Ovary (tissue), 10 donors: ENCODE measurements at places on chromosomes 1 and 21. TPM values are rescaled to one million over a fixed set of nuclear protein-coding genes. Genes with fewer than 3 reads are reported as not detected.
A peak's percentile ranks its signal among the peaks of the same experiment; 100 is the strongest.

EDEM3 gene
- total RNA-seq, result 18.5 TPM

- no peak overlapping the region for H3K27ac ChIP-seq
- no peaks in the 10 kb centered on the region for H3K36me3 ChIP-seq
- no peak overlapping the region for H3K4me3 ChIP-seq
- DNase-seq, result no peak
Measured at GRCh38 chr1:226786550-226786949, 47.5 kb upstream of the ITPKB start.

GRCh38 chr1:113792986-113793385 is 19.3 kb downstream of the RSBN1 start:
- no peak overlapping the region for H3K27ac ChIP-seq
- no peak for DNase-seq
- H3K27me3 ChIP-seq, result no peaks in the 10 kb centered on the region

FCN3 gene
- 0.84 TPM for total RNA-seq

GRCh38 chr1:65539266-65540131 is 119.0 kb downstream of the LEPR start:
- no peak overlapping the region for H3K27ac ChIP-seq
- no peak overlapping the region for H3K4me3 ChIP-seq
- no peaks in the 10 kb centered on the region for H3K4me1 ChIP-seq
- DNase-seq, result no peak
- no peaks in the 10 kb centered on the region for H3K36me3 ChIP-seq
- H3K27me3 ChIP-seq, result no peaks in the 10 kb centered on the region

DNA sequence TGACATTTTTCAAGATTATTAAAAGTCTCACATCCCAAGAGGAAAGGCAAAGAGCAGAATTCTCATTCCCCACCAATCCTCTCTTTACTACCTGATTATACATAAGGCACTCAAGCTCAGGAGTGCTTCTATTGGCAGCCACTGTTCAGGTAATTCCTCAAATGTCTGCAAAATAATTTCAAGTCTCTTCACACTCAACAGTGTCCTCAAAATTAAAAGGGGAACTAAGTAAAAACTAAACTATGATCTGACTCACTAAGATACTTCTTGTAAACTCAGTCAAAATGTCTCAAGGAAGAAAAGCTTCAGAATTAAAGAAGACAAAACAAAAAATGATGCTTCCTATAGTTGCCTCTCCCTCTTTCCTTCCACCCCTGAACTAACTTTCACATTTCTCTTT is 135.6 kb downstream of the GPATCH2 start:
- H3K27ac ChIP-seq, result no peak overlapping the region
- no peak for DNase-seq
- no peaks in the 10 kb centered on the region for H3K27me3 ChIP-seq
- H3K4me3 ChIP-seq, result no peak overlapping the region
- H3K4me1 ChIP-seq, result no peaks in the 10 kb centered on the region

GRCh38 chr1:151975311-151976014 is 18.2 kb downstream of the S100A10 start:
- no peak for DNase-seq
- H3K36me3 ChIP-seq, result no peaks in the 10 kb centered on the region
- H3K27ac ChIP-seq, result no peak overlapping the region
- H3K4me1 ChIP-seq, result peaks cover 5% of the 10 kb centered on the region
- H3K4me3 ChIP-seq, result no peak overlapping the region
- no peaks in the 10 kb centered on the region for H3K27me3 ChIP-seq

FMO3 gene
- total RNA-seq, result 0.32 TPM

DNA sequence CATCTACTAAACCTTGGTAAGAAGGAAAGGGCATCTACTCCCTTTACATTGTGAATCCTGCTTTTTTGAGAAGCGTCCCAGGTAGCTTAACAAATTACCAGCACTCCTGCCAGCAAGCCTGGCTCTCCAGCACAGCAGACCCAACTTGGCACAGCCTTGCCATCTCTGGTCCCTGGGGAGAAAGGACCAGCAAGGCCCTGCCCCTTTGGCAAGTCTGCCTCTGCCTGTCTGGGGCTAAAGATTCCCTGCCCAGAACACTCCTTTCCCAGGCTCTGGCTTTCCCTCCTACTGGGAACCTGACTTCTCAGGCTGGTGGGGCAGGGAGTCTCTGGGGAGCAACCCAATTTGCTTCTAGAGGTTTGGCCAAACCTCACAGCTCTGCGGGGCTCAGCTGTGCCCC is 68.5 kb downstream of the ATP2B4 start:
- no peak for DNase-seq
- H3K4me1 ChIP-seq, result peaks cover 40% of the 10 kb centered on the region
- H3K4me3 ChIP-seq, result no peak overlapping the region
- H3K27me3 ChIP-seq, result no peaks in the 10 kb centered on the region
- peak overlapping the region; percentile 33 for H3K27ac ChIP-seq

DNA sequence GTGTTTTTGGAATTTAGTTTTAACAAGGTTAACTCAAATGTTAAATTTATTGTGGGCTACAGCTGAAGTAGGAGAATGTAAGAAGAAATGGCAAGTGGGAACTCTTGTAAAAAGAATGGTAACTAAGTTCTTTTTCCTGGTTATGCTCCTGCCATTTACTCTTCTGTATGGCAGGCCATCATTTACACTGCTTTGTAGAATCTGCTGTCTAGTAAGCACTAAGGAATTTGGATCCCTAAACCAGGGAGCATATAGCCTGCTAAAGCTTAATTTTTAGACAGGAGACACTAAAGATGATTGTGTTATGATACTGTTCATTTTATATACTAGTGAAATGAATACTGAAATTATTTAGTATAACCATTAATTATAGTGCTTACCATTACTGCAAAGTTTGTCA is 85.3 kb downstream of the CAMTA1 start:
- peaks cover 3% of the 10 kb centered on the region for H3K4me1 ChIP-seq
- no peaks in the 10 kb centered on the region for H3K27me3 ChIP-seq
- DNase-seq, result no peak
- no peak overlapping the region for H3K27ac ChIP-seq
- no peaks in the 10 kb centered on the region for H3K36me3 ChIP-seq
- H3K4me3 ChIP-seq, result no peak overlapping the region

GRCh38 chr1:204507317-204508105 is 8.7 kb upstream of the MDM4 start:
- H3K27me3 ChIP-seq, result no peaks in the 10 kb centered on the region
- peak; percentile 57 for DNase-seq
- peaks cover 2% of the 10 kb centered on the region for H3K4me1 ChIP-seq
- peak overlapping the region; percentile 62 for H3K27ac ChIP-seq

DNA sequence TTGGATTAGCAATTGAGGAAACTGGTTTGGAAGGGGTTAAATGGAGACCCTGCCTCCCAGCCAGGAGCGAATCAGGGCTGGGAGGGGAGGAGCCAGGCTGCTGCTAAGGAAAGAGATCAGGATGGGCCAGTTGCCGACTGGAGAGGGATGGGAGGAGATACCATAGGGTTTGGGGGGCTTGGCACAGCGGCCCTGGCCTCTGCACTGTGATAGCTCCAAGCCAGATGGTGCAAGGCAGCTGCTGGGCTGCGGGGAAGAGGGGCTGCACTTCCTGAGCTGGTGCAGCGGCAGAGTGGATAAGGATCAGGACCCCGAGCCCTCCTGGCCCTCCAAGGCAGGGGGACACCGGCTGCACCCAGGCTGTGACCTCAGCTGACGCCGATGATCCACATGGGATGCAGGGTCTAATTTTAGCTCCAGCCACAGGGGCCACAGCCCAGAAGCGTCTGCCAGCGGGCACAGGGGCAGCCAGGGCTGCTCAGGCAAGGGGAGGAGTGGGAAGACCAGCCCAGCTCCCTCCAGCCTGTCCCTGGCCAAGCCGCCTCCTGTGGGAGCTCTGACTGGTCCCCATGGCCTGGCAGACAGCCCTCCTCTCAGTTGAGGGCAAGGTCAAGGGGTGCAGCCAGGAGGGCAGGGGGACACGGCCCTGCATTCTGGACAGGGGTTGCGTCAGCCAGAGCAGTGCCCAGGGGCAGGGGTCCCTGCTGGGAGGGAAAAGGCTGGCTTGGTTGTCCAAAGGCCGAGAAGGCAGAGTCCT is at the start of gene EXTL1:
EXTL1 (plus strand) TSS at position 129 of the 757 bp plus-strand sequence. CDS start 872 bp downstream, outside the sequence.
- H3K4me1 ChIP-seq, result peaks cover 26% of the 10 kb centered on the region
- H3K4me3 ChIP-seq, result peak within 1 kb of the TSS; percentile 16
- DNase-seq, result peak; percentile 39
- H3K27me3 ChIP-seq, result no peaks in the 10 kb centered on the region
- no peaks in the 10 kb centered on the region for H3K36me3 ChIP-seq

- H3K36me3 ChIP-seq, result no peaks in the 10 kb centered on the region
- H3K27ac ChIP-seq, result no peak overlapping the region
- no peak overlapping the region for H3K4me3 ChIP-seq
Measured at GRCh38 chr1:227897704-227898438, 49.9 kb downstream of the WNT9A start.

DNA sequence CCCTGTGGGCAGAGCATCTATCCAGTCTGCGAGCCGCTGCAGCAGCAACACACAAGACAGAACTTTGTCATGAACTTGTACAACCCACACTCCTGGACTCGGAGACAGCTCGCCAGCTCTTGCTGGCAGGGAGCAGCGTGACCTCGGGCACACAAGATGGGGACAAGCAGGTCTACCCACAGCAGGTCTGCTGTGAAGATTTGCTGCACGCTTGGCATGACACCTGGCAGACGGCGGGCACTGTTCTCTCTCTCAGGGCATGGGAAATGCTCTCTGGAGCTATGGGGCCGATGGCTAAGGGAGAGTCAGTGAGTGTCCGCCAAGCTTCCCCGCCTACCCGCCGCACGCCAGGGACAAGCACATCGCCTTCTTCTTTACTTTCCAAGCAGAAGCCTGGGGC is 90.0 kb downstream of the STUM start:
- H3K4me1 ChIP-seq, result peaks cover 11% of the 10 kb centered on the region
- H3K27ac ChIP-seq, result no peak overlapping the region
- no peaks in the 10 kb centered on the region for H3K27me3 ChIP-seq
- H3K36me3 ChIP-seq, result no peaks in the 10 kb centered on the region

MMP23B gene
- 120 TPM for total RNA-seq

GRCh38 chr1:73778471-73778870 is 419.5 kb downstream of the LRRIQ3 start:
- no peak for DNase-seq
- H3K36me3 ChIP-seq, result no peaks in the 10 kb centered on the region
- no peaks in the 10 kb centered on the region for H3K27me3 ChIP-seq
- H3K4me1 ChIP-seq, result no peaks in the 10 kb centered on the region

OLFML2B gene
- 1.4 TPM for total RNA-seq

GRCh38 chr1:116686723-116687352 is 19.3 kb upstream of the IGSF3 start:
- H3K4me3 ChIP-seq, result no peak overlapping the region
- no peak overlapping the region for H3K27ac ChIP-seq
- DNase-seq, result no peak
- H3K4me1 ChIP-seq, result no peaks in the 10 kb centered on the region
- H3K27me3 ChIP-seq, result no peaks in the 10 kb centered on the region
- no peaks in the 10 kb centered on the region for H3K36me3 ChIP-seq
